ENCODE measurements at places on chromosomes 13 and 19.

- peak; percentile 15 for DNase-seq
Observed at GRCh38 chr13:70172946-70173597, 64.8 kb upstream of the KLHL1 start.

- DNase-seq = no peak
Observed at GRCh38 chr13:31008400-31009115, 76.1 kb downstream of the TEX26 start.

- DNase-seq = no peak
Observed at GRCh38 chr19:11451871-11452619, 16.6 kb downstream of the PRKCSH start.

DNA sequence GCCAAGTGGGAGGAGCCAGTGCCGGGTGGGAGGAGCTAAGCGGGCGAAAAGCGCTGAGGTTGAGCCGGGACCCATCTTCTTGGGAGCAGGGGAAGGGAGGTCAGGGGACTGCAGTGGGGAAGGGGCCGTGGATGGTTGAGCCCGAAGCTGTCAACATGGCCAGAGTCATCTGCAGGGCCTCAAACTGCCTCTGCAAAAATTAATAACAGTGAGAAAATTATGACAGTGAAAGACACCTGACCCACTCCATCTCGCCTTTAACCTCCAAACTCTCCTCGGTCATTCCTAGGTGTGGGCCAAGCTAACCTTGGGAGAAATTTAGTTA lies 30.1 kb downstream of the ZNF557 start:
- no peak for DNase-seq

DNA sequence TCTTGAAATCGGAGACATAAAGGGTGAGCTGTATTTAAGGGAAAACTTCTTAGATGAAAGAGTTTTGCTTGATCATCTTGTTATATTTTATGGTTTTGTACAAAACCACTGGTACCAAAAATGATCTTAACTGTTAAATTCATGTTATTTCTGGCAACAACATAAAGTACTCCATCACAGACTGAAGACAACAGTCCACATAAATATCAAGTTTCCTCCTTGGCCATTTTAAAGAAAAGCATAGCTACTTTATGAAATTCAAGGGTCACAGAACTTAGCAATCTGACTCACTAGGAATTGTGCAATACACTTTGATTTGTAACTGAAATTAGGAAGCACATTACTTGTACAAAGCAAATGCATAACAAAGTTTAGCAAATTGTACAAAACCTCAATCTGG lies 66.3 kb downstream of the TBC1D4 start:
- no peak for DNase-seq

DNA sequence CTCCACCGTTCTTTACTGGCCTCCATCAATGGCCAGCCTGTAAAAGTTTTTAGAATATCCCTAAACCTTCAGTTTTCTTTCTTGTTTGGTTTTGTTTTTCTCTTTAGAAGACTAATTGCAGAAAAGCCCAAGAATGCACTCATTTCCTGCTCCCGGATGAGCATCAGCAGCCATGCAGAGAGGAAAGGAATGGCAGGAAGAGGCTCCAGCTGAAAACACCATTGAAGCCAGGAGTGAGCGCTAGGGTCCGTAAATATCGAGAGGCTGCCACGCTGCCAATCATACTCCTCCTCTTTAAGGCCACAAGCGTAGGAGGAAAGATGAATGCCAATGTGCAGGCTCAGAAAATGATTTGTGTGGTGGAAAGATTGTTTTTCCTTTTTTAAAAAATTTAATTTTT lies 57.4 kb upstream of the UBE2L5 start:
- DNase-seq = no peak

- no peak for DNase-seq
Observed at GRCh38 chr19:56993851-56994250, 125.9 kb upstream of the USP29 start.

GRCh38 chr19:27972291-27973040 lies 1240.5 kb downstream of the UQCRFS1 start:
- DNase-seq = peak; percentile 84

DNA sequence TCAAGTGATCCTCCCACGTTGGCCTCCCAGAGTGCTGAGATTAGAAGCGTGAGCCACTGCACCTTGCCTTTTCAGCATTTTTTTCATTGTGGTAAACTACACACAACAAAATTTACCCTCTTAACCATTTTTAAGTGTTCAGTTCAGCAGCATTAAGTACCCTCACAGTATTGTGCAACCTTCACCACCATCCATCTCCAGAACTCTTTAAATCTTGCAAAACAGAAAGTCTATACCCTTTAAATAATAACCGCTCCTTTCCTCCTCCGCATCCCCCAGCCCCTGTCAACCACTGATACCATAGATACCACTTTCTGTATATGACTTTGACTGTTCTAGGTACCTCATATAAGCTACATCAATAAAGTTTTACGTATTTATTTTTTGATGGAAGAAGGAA lies 20.8 kb upstream of the CASP14 start:
- no peak for DNase-seq

DNA sequence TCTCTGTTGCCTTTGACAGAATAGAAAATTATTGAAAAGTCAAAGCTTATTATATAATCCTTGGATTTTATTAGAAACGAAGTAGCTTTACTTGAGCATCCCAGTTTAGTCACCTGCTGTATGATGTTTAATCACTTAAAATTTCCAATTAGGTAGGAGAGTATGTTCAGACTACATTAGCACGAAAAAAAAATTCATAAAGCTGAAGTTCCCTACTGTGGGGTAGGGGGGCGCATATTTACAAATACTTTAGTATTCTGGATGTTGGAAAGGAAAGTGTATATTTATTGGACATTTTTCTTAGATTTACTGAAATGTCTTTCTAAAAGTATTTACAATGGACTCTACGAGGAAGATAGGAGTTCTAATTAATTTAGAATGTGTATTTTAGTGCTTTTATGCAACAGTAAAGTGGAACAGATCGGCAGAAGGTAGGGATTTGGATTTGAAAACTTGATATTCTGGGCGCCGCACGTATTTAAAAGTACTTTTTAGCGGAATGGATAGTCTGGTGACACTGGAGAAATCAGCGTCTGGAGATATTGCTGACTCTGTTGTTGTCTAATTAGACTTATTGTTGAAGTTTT lies 1.9 kb downstream of the CDK8 start:
- DNase-seq = peak; percentile 36

- no peak for DNase-seq
Observed at GRCh38 chr13:60167121-60167520, 3.4 kb upstream of the DIAPH3 start.

DNA sequence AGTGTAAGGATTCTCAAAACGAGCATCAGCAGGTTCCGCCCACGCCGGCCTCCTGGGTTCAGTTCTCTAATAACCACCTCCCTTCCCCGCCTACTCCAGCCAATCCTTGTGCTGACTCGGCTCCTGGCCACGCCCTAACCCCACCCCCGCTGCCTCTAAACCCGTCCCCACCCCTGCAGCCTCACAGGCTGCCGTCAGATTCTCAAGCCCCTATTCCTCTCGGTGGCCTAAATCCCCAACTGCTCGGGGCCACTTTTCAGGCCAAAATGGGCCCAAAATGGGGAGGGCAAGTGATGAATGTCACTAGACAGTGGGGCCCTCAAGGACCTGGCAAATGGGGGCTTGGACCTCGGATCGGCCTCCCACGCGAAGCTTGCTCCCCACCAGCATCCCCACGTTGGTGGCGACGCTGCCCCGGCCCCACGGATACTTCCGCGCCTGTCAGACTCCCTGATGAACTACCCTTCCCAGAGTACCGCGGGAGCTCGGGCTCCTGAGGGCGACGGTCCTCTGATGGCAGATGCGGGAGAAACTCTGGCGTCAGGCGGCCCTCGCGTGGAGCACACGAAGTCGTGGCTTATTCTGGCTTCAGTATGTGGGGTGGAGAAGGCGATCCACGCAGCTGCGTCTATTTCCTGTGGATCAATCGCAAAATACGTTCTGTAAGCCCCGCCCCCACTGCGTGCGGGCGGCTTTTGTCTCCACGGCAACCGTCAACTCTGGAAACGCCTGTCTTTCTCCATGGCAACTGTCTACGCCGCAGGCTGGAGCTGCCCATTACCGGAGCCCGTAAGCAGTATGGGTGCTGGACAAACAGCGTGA lies 24.8 kb downstream of the ZNF473 start:
- DNase-seq = no peak

DNA sequence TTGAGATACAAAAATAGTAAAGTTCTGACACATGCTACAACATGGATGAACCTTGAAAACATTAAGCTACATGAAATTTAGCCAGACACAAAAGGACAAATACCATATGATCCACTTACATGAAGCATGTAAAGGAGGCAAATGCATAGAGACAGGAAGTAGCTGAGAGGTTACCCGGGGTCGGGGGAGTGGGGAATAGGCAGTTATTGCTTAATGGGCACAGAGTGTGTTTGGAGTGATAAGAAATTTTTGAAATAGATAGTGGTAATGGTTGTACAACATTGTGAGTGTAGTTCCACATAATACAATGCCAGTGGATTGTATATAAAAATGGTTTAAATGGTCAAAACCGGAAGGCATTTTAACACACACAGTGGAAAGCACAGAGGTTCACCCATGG lies 4.3 kb downstream of the N4BP2L1 start:
- no peak for DNase-seq

- DNase-seq = no peak
Observed at GRCh38 chr13:96617528-96617927, 376.7 kb downstream of the OXGR1 start.

- no peak for DNase-seq
Observed at GRCh38 chr13:74221752-74222151, 87.5 kb upstream of the KLF12 start.

Data from ACHN (cell line).